ENCODE measurements at places on chromosomes 2 and 18.

GRCh38 chr2:30964334-30965005 lies 157.2 kb upstream of the CAPN13 start:
- no peak for DNase-seq

DNA sequence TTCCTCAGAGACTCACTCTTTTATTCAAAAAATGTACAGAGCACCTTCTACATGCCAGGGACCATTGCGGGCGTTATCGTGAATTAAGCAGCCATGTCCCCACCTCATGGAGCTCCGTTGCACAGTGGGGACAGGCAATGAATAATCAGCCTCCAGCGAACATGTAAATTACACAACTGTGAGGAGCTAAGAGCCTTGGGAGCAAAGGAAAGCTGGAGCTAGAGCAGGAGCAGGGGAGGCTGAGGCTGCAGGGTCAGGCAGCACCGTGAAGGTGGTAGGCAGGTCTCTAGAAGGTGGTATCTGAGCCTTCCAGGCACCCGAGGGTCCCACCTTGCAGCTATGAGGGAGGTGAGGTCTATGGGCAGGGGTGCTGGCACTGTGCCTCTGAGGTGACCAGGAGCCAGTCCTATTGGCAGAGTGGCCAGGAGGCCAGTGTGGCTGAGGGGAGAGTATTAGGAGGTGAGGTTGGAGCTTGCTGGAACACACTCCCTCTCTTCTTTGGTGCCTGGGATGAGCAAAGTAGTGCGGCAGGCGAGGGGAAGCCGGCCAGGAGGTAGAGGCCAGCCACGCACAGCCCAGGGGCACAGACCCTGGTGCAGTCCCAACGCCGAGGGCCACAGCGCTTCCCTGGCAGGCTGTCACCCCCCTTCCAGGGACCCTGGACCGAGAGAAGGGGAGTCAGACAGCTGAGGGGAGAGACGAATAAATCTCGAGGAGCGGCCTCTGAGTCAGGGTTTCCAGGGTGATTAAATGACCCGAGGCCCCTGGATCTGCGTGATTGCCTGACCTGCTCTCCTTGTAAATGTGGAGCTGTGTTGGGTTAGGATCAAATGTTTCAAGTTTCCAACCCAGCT lies 167.3 kb downstream of the SEPTIN10 start:
- no peak for DNase-seq

DNA sequence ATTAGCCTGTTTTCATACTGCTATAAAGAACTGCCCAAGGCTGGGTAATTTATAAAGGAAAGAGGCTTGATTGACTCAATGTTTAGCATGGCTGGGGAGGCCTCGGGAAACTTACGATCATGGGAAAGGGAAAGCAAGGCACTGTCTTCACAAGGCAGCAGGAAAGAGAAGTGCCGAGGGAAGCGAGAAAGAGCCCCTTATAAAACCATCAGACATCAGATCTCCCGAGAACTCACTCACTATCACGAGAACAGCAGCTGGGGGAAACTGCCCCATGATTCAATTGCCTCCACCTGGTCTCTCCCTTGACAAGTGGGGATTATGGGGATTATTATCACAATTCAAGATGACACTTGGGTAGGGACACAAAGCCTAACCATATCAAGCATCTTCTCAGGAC lies 23.3 kb downstream of the RHOB start:
- no peak for DNase-seq

DNA sequence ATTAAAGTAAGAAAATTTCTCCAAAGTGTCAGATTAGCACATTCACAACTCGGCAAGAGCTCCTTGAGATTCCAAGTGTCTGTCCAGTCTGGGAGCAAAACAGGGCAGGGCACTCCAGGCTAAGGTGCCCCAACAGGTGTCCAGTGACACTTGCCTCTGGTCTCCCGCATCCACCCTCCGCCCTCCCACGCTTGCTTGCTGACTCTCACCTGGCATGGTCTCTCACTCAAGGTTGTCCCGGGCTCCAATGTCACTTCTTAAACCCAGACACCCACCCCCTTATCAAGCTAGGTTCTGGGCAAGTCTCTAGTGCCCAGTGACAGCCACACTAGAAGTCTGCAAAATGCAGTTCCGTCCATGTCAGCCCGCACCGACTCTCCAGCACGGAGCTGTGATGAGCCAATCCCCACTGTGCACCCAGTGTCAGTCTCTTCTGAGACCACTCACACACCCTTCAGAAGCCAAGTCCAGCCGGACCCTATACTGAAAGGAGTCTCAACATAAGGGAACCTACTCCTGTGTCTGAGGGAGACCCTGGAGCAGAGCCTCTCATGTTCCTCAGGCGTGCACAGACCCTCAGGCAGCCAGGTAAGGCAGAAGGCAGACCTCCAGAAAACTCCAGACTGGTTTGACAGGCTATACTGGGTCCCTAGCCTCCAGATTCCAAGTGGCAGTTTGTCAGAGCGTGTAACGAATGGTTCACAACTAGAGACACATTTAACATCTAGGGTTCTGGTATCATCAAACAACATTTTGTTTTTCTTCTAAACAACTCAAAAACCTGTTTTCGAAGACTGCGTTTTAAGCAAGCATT lies 45.6 kb downstream of the HDLBP start:
- no peak for DNase-seq

DNA sequence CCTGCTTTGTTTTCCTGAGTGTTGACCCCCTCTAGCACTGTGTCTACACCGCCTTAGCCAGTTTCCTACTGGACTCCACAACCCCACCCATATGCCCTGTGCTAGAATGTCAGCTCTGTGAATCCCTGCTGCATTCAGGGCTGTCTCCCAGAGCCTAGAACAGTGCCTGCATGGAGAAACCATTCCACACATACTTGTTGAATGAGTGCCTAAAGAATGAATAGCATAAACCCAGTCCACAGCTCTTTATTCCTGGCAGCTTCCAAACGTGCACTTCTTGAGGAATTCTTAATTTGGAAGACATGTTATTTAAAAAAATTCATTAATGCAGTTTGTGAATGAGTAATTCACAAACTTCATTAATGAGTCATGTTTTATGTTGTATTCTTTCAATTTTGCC lies 6.5 kb upstream of the NAPG start:
- DNase-seq: no peak

GRCh38 chr2:196783431-196784094 lies 15.9 kb downstream of the GTF3C3 start:
- no peak for DNase-seq
